ENCODE measurements at places on chromosomes 16 and 17. TPM values are rescaled to one million over a fixed set of nuclear protein-coding genes. Genes with fewer than 3 reads are reported as not detected.
A peak's percentile ranks its signal among the peaks of the same experiment; 100 is the strongest.

DNA sequence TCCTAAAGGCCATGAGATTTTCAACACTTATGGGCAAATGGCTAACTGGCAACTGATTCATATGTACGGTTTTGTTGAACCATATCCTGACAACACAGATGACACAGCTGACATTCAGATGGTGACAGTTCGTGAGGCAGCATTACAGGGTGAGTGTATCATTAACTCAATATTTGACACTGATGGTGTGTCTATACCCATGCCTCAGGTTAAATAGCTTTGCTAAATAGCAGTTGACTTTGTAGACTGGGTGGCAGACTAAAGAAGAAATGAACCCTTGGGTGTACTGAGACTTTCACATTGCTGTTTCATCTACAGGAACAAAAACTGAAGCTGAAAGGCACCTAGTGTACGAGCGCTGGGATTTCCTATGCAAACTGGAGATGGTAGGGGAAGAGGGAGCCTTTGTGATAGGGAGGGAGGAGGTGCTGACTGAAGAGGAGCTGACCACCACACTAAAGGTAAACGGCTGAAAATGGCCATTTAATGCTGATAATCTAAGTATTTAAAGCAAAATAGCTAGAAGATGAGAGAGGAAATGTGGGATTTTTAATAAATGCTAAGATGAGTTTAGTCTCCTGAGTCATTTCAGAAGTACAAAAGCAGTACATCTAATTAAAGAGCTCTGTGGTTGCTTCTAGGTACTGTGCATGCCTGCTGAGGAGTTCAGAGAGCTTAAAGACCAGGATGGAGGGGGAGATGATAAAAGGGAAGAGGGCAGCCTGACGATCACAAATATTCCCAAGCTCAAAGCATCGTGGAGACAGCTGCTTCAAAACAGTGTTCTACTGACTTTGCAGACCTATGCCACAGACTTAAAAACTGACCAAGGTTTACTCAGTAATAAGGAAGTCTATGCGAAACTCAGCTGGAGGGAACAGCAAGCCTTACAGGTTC, 3.0 kb downstream of the SETD6 start:
- no peak for DNase-seq

GRCh38 chr16:67825119-67825518, 17.0 kb upstream of the THAP11 start:
- no peak for DNase-seq

GRCh38 chr16:736936-737481, 3.8 kb downstream of the CIAO3 start:
- DNase-seq = no peak

- no peak for DNase-seq
Measured at GRCh38 chr17:35081638-35082037, 18.1 kb upstream of the RFFL start.

DNA sequence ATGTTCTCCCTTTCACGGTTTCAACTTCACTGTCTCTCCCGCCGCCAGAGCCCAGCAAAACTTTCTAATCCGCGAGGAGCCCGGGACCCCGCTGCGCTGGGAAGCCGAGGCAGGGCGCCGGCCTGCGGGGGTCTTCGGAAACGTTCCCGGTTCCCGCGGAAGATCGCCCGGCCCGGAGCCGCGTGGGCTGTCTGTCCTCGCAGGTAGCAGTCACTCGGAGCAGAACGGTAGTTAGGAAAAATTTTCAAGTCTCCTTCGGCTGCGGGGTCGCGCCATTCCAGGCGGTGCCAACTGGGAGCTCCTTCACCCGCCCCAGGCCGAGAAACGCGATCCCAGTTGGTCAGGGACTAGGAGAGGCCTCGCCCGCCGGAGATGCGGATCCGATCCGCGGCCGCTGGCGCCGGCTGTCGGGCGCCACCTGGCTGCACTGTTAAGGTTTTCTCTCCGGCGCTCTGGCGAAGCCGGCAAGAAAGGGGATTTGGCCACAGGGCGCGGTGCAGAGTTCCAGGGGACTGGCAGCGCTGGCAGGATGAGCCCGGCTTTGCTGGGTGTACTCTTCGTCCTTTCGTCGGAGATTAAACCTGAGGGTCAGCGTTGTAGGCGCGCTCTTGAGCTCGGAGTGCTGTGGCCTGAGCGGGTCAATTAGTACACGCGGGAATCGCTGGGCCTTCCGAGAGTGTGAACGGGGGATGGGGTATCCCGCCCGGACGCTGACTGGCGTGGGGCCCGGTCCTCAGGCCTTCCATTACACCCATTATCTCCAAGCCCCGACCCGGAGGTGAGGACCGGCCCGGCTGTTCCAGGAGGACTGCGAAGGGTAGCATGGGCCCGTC, 135.4 kb downstream of the KCNJ12 start:
- peak; percentile 89 for DNase-seq

DNA sequence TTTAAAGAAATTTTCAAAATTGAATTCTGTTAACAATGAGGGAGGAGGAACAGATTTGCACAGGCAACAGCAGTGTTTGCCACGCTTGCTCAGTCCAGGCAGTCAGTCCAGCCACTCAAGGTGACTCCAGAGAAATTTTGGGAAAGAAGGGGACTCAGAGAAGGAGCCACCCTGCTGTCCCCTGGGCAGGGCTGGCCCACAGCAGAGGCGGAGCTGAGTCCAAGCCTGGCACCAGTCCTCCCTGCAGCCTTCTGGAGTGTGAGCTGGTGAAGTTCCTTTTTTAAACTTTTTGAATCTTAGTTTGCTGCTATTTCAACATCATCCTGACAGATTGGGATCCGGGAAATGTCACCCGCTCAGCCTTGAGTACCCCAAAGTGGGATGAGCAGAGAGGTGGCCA, 14.5 kb upstream of the SLC47A2 start:
- DNase-seq = no peak

GRCh38 chr17:11921296-11921695, 76.0 kb downstream of the ZNF18 start:
- no peak for DNase-seq

DNA sequence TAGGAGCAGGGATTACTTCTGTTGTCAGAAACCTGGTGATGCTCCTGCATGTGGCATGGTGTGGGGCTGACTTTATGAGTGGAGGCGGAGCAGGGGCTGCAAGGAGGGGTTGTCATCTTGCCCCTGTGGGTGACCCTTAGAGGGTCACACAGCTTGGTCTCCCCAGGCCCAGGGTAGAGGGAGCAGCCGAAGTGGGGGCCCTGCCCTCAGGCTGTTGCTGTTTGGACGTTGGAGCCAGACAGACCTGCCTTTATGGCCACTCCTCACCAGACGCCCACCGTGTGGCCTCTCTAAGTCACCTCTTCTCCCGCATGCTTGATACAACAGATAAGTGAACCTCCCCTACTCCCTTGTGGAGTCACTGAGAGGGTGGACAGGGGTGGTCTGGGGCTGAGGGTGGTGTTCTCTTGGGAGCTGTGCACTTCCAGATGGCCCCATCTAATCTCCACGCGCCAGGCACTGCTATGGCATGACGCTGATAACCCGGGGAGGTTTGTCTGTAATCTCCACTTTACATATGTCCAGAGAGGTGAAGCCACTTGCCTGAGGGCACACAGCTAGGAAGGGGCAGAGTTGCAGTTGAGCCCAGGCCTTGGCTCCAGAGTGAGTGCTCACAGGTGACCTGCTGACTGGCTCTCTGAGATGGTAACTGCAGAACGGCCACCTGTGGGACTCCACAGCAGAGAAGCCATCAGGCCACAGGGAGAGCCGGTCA, 10.0 kb downstream of the MAP2K3 start:
- no peak for DNase-seq

GRCh38 chr16:918068-918467, 52.7 kb downstream of the LMF1 start:
- DNase-seq = no peak

GRCh38 chr17:80694085-80694991, 149.7 kb downstream of the RPTOR start:
- no peak for DNase-seq

DNA sequence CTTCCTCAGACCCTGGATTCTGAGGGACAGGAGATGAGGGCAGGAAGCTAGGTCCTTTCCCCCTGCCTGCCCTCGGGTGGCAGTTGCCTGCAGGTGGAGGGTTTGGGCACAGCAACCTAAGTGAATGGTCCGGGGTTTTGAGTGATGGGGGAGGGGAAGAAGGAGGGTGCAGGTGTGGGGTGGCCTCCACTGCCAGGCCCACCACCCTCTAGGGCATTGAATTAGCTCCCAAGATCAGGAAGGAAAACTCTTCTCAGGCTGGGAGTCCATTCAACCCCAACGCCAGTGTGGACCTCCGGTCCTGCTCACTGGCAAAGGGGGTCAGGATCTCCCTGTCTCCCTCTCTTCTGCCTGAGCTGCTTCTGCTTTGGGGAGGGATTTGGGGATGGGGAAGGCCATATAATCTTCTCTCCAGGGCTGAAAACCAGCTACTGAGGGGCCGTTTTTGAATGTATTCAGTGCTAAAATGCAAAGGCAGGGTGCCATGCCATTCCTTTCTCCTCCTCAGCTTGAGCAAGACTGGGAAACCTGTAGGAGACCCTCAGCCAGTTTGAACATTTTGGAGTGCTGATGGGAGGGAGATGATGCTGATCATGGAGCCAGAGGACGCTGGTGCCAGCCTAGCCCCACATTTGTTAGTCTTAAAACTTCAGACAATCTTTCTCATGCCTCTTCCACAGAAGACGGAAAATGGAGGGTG, 18.8 kb downstream of the GRB7 start:
- peak; percentile 23 for DNase-seq

GRCh38 chr17:79651761-79652160, 40.9 kb upstream of the RBFOX3 start:
- no peak for DNase-seq

- DNase-seq = no peak
Measured at GRCh38 chr17:12730421-12730820, 58.9 kb upstream of the ARHGAP44 start.

GRCh38 chr17:6455321-6455705, 11.1 kb downstream of the PIMREG start:
- DNase-seq = peak; percentile 72

DNA sequence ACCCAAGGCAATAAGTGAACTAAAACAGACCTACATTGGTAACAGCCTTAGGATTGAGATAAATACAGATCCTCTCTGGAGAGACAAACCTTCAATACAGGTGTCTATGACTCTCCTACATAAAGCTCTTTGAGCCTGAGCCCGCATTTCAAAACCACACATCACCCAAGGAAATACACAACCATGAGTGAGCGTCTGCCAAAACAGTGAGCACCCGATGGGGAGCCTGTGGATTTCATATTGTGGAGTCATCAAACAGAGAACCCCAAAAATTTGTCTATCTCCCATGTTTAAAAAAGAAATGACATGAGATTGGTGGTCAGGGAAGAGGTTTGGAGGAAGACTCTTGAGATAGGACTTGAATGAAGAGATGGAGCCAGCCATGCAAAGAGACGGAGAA, 102.2 kb upstream of the LHX1 start:
- DNase-seq = no peak

DNA sequence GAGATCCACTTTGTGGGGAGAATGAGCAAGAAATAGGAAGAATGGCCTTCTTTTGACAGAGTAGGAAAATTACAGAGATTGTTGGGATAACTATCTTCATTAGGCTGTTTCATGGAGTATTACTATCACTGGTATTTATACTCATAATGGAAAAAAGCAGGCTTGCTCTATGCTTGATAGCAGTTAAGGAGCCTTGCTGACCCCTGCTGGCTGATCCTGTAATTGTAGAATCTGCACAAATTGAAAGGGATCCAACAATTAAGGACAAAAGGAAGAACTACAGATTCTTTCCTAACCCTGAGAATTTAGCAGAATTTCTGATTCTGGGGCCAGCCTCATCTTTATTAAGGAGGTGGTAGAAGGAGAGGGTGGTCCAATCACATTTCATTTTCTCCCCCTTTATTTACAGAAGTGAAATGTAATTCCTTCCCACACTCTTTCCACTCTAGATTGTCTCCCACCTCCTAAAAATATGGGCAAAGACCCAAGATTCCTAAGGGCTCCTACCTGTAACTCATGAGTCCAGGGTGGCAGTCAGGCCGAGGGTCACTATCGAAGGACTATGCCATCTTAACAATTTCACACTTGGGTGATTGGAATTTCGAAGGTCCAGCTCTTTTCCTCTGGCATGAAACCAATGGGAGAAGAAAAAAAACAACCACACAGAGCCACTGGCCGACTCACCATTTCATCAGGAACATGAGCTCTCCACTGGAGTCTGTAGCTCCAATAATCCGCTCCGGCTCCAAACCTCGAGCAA, 26.3 kb downstream of the NFE2L1 start:
- DNase-seq = peak; percentile 94

DNA sequence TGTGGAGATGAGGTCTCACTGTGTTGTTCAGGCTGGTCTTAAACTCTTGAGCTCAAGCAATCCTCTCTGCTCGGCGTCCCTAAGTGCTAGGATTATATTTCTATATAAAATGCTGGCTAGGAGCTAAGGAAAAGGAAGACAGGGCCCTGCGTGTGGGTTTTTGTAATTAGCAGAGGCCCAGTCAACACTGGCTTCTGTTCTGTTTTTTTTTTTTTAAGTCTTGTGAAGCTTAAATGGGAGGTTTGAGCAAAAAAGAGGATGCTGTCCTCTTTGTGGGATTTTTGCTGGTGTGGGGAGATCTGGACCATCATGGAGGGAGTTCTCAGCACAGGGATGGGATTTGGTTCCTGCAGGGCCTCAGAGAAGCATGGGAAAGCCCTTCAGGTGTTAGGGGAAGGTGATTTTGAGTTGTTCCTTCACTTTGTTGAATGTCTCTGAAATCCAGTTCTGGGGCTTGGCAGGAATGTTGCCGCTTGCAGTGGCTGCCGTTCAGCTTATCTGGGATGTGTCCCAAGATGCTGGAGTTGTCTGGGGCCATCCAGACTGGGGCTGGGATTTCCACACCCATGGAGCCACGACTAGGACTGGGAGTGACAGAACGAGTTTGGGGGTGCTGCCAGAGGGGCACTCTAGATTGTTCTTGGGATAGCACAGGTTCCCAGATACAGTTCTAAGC, 4.2 kb downstream of the PYCARD start:
- no peak for DNase-seq

- DNase-seq = no peak
Measured at GRCh38 chr17:58452738-58453137, 35.4 kb upstream of the RNF43 start.

- DNase-seq = no peak
Measured at GRCh38 chr16:26772503-26772902, 294.2 kb upstream of the C16orf82 start.

DNA sequence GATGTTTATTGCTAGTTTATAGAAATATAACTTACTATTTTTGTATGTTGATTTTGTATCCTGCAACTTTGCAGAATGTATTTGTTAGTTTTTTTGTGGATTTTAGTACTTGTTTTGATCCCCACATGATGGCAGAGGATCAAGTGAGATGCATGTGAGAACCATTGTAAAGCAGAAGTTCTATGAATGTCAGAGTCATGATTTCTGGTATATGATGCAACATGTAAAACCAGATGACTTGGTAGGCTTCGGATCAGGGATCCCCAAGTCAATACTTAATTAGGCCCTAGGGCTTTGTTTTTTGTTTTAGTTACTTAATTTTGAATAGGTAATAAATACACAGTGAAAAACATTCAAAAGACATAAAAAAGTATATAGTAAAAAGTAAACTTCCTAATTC, 45.8 kb downstream of the ESRP2 start:
- DNase-seq = no peak

TXNL4B gene
- 40.4 TPM for total RNA-seq

VEZF1 gene
- 49.3 TPM for total RNA-seq

FLYWCH1 gene
- 42.1 TPM for total RNA-seq

KCNH4 gene
- not detected for total RNA-seq

MT1E gene
- 53.9 TPM for total RNA-seq

ZNRF1 gene
- total RNA-seq = 32.7 TPM

LITAFD gene
- not detected for total RNA-seq

DNAAF8 gene
- not detected for total RNA-seq

GABARAPL2 gene
- total RNA-seq = 80.9 TPM

ZNF688 gene
- total RNA-seq = 41.0 TPM

Measured in Peyer's patch (tissue), 4 donors.